ENCODE measurements at places on chromosomes 4 and X. TPM values are rescaled to one million over a fixed set of nuclear protein-coding genes. Genes with fewer than 3 reads are reported as not detected.

The ALAS2 gene
- 0.38 TPM for total RNA-seq

The DYNLT3 gene
- 17.6 TPM for total RNA-seq

The HSFX2 gene
- total RNA-seq, result not detected

The TAB3 gene
- total RNA-seq, result 12.6 TPM

DNA sequence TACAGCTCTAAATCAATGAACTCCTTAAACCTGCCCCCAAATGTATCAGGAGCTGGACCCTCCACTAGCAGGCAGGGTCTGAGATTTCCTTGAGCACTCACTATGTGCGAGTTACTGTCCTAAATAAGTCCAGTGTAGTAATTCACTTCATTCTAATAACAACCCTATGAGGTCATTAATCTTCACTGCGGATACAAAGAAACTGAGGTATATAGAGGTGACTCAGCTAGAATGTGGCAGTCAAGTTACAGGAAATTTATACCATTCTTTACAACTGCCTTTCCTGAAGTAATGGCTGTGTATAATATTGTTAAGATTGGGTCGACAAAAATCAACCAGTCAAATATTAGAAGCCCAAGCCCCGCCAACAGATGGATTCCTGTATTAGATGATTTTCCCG lies 473.9 kb upstream of the FTHL17 start:
- no peak for DNase-seq

GRCh38 chr4:3202836-3203820 lies 45.8 kb upstream of the MSANTD1 start:
- DNase-seq, result no peak

DNA sequence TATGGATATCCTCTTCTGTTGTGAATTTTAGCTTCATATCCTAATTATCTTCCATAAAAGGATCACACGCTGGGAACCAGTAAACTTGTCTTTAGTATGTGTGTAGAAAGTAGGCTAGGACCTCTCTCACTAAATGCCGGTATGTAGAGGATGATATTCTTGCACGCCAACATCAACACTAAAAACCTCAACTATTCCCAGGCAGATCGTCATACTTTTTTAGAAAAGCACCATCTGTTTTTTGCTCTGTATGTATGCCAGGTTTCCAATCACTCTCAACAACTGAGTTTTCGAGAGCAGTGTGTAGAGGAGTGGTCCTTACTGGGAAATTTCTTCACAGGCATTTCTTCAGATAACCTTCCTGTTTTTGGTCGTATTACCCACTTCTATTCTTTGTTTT lies 283.6 kb downstream of the GALNTL6 start:
- DNase-seq, result no peak

DNA sequence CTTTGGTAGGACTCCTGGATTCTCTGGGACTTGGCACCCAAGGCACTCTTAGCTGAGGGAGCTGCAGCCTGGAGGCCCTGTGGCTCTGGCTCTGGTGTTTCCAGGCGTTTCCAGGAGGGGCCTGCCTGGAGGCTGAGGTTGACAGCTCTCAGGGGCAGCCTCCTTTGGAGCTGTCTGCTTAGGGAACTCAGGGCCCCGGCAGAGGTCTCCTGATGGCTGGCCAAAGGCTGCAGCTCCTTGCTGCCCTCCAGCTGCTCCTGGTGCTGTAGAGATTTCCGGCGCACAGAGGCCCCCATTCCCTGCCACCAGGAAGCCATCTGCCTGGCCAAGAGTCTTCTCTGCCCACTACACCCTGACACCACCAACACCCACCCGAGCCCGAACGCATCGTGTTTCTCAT lies 25.3 kb upstream of the ARHGEF38 start:
- DNase-seq, result no peak
